Right ventricle myocardium inferior (tissue), 1 donor: ENCODE measurements at places on chromosomes 7 and 10.
A peak's percentile ranks its signal among the peaks of the same experiment; 100 is the strongest.

DNA sequence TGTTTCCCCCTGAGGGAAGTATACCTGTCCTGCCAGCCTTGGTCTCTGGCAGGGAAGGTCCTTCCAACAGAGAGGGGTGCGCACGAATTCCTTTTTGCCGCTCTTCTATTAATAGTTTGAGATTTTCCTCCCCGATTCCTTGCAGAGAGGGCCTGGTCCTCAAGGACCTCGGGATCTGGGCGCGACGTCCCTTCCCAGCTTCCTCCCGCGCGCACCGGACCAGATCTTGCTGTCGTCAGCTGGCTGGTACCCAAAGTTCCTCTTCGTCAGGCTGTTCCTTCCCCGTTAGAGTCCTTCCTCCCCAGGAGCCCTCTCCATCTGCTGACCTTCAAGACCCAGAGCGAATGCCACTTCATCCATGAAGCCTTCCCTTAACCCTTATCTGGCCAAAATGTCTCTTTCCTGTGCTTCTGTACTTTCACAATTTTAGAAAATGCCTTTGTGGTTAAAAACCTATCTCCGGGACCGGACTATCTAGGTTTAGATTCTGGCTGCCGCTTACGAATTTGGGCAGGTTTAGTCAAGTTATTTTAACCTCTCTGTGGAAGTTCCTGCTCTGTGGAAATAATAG is 851 bp upstream of the GOT1 start:
- DNase-seq, result peak; percentile 81

DNA sequence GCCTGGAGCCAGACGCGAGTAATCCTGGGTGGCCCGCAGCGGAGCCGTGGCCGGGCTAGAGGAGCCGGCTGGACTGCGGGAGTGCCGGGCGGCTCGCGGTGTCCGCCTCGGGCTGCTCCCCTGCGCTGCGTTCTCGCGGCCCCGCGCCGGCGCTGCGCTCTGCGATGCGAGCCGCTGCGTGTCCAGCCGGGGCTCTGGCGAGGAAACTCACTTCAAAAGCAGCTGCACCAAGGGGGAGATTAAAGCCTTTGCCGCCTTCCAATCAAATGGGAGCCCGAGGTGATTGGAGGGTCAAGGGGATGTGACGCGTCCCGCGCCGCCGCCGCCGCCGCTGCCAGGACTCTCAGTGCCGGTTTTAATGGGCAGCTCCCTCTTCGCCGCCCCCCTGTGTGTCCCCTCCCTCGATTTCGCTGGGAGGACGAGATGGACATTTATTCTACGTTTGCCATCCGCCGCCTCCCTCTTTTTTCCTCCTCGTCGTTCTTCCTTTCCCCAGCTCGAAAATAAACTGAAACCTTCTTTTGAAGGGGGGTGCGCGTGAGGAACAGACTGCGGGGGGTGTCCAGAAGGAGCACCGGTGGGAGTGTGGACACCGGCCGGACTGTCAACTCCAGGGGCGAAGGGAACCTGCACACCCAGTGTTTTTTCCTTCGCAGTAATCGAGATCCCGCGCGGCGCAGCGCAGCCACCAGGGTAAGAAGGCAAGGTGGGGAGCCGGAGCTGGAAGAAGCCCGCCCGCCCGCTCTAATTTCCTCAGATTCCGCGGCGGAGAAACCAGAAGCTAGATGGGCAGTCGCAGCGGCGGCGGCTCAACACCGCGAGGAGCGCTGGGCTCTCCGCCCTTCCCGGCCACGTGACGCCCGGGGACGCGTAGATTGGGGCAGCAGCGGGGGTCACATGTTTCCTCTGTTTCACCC is at the start of gene ZNF503:
ZNF503 (minus strand) TSS at position 196 of the 917 bp plus-strand sequence. CDS start 345 bp downstream, outside the sequence.
- DNase-seq, result peak; percentile 97

GRCh38 chr7:4882169-4883032 is 1.1 kb downstream of the RADIL start:
- peak; percentile 79 for DNase-seq

- DNase-seq, result no peak
These were observed 110.5 kb downstream of the SVIL start for GRCh38 chr10:29524294-29524693.
